ENCODE measurements at places on chromosomes 5 and 9.

GRCh38 chr9:22790329-22790728 lies 343.7 kb downstream of the DMRTA1 start:
- DNase-seq: no peak

DNA sequence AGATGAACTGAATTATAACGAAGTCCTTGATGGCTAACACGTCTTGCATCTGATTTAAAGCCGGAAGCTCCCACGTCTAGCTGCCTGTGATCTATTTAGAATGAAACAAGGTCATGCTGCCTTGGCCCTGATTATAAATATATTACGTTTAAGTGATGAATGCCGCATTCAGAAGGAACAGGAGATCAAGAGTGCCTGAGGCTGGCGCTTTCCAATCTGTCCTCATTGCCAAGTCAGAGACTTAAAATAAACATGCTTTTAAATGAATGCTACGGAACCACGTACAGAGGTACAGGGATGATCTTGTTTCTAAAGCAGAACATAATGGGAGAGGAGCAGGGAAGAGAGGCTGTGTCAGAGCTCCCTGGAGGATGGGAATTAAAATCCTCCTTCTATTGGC lies 292.8 kb downstream of the TLE1 start:
- no peak for DNase-seq

- DNase-seq: no peak
These were observed 277 bp downstream of the EIF4E1B start for GRCh38 chr5:176630681-176631222.

GRCh38 chr9:94528886-94529285 lies 26.0 kb upstream of the PCAT7 start:
- DNase-seq: no peak

DNA sequence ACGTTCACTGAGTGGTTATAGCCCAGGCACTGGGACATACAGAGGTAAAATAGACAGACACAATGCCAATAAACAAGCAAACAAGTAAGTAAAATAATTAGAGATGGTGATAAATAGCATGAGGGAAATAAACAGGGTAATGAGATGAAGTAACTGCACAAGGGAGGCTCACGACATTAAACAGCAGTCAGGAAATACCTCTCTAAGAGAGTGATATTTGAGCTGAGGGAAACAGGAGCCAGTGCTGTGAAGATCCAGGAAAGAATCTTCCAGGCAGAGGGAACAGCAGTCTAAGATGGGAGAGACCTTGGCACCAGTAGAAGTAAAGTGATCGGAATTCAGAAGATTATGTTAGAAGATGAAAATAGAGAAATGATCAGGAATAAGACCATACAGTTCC lies 279.4 kb downstream of the HINT1 start:
- DNase-seq: no peak

- DNase-seq: no peak
These were observed 6.7 kb upstream of the TNIP1 start for GRCh38 chr5:151087486-151087885.

DNA sequence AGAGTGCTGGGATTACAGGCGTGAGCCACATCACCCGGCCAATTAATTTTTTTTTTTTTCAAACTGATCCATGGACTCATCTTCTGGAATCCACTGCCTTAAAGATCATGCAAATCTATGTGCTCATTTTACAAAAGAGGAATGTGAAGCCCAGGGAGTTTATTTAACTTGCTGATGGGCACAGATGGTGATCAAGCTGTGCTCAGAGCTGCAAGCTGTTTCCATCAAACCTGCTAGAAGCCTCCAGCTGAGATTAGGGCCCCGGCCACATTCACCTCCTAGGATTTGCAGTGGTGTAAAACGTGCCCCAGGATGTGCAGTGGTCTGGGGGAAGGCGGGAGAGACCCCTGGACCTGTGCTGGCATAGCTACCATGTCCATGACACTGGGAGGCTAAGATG lies 56.1 kb upstream of the TUT7 start:
- no peak for DNase-seq

DNA sequence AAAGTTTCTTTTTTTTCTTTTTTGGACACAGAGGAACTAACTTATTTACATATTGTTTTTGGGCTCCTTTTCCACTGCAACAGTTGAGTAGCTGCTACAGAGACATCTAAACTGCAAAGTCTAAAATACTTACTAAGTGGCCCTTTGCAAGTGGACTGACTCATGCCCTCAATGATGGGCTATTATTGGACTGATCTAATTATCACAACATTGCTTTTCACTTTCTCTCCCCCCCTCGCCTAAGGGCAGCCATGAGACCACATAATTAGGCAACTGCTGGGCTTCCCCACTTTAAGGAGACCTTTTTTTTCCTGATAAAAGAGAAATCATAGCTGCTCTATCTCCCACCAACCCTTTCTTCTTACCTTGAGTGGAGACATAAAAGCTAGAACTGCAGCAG lies 47.0 kb downstream of the PLK2 start:
- DNase-seq: no peak

DNA sequence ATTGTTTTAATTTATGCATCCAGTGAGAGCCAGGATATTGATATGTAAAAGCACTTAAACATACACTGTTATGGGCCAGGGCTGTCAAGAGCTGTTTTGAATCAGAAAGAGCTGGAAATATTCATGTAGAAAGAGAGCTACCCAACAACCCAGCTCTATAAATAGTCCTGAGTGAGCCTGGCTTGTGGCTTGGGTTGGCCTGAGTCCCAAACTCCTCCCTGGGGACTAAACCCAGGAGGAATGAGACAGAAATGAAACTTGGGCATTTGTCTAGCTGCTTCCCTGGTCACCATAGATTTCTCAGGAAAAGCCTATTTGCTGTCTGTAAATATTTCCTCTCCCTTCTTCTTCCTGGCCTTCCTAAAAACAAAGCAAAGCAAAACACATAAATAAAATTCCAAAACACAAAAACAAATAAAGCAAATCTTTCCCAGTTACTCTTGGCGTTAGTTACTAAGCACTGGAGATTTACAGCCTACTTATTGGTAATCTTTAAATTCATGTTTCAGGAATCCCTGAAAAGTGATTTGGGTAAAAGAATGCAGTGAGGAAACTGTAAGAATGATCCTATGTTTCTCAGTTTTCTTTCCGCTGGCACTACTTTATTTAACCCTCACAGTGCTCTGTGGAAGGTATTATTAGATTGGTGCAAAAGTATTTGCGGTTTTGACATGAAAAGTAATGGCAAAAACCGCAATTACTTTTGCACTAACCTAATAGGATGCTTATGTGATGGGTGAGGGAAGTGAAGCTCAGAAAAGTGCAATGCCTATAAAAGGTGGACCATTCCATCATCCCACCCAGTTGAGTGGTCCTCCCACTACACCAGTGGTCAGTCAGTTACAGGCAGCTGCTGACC lies 111.8 kb downstream of the CARTPT start:
- no peak for DNase-seq

DNA sequence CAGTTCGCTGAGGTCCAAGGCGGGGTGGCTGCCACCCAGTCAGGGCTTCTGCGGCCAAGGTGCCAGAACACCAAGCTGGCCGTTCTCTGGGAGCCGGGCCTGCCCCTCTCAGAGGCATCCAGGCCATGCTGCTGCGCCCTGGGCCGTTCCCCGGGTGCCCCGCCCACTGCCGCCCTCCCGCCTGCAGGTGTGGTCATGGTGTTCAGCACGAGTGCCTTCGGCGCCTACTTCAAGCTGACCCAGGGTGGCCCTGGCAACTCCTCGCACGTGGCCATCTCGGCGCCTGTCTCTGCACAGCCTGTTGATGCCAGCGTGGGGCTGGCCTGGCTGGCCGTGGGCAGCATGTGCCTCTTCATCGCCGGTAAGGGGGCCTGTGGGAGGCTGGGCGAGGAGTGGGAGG lies 7.7 kb downstream of the SLC2A8 start:
- no peak for DNase-seq

DNA sequence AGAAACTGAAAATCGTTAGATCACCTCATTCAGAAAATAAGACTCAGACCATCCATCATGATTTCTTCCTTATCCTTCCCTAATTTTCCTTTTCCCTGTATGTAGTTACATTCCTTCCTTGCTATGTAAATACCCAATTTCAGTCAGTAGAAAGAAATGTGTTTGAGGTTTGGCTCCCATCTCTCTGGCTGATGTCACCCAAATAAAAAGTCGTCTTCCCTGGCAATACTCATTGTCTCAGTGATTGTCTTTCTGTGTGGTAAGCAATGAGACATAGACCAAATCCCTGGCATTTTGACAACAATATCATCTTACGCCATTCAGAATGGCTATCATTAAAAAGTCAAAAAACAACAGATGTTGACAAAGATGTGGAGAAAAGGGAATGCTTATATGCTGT lies 303.9 kb upstream of the EDIL3 start:
- DNase-seq: no peak

DNA sequence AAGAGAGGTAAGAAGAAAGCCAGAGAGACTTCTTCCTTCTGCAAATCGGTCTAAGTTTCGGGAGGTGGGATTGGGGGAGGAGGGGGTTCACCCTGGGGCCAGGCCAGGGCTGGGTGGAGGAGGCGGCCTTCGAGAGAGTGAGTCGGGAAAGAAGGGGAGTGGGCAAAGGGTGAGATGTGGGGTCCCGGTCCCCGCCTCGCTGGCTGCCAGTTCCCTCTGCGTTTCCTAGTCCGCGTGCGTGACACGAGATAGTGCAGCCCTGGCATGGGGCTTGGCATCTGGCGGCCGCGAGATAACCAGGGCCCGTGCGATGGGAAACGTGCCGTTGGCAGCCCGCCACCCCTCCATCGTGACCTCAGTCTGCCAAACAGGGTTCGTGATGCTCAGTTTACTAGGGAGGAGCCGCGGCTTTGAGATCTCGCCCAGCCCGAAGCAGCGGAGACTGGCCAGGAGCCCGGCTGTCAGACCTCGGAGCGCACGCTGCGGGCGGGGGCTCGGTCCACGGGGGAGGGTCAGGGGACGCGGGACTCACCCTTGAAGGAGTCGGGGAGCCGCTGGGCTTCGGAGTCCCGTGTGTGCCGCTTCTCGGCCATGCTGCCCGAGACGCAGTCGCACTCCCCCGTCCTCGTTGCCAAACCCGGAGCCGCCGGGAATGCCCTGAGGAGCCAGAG lies at the start of gene STOM:
Gene STOM, minus strand, starts transcription at position 656 of the 671 bp plus-strand sequence. Its CDS starts 63 bp downstream, at position 593.
- DNase-seq: no peak

GRCh38 chr5:75050415-75050814 lies 1.9 kb downstream of the GCNT4 start:
- no peak for DNase-seq

GRCh38 chr9:26919698-26920097 lies 27.1 kb upstream of the CAAP1 start:
- no peak for DNase-seq

GRCh38 chr5:17346811-17347210 lies 129.4 kb downstream of the BASP1 start:
- DNase-seq: no peak

DNA sequence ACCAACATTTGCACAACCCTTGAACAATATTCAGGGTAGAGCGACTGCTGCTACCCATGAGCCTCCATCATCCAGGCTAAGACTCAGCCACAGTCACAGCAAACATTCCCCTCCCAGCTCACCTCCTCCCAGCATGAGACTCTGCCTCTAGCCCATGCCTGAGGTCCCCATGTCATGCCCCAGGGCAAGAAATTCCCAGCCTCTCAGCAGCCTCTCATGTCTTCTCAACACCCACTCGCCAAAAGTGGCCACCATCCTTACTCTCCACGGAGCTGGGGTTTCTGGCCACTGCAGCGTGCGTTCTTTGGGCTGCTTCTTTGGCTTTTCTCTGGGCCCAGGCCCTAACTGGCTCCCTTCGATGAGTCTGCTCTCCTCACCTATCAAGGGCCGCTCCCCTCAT lies 82.2 kb downstream of the NSUN2 start:
- DNase-seq: no peak

- DNase-seq: no peak
These were observed 41.1 kb downstream of the LIX1 start for GRCh38 chr5:97101189-97101910.

GRCh38 chr9:77375956-77376532 lies 198.7 kb downstream of the VPS13A start:
- no peak for DNase-seq

DNA sequence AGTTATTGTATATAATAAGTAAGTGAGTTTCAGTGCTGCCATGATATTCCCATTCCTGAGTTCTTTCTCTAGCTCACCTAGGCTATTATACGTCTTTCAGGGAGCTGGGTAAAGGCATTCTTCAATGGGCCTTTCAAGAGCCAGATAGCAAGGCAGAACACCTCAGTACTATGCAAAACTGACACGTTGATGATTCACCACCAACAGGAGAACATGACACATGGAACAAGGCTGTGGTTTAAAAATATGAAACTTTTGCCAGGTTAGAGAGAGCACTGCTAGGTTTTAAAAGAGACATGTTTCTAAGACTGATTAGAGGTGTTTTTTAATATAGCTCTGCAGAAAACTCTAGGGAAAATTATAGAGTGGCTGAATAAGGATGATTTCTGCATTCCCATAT lies 95.9 kb downstream of the UGCG start:
- peak; percentile 37 for DNase-seq

- DNase-seq: no peak
These were observed 175.5 kb downstream of the GNA14 start for GRCh38 chr9:77472646-77473045.

- no peak for DNase-seq
These were observed 88.0 kb downstream of the DAP start for GRCh38 chr5:10673017-10673389.

- no peak for DNase-seq
These were observed 8.4 kb upstream of the SPATA31E1 start for GRCh38 chr9:87874304-87874623.

GRCh38 chr9:84059936-84060335 lies 79.3 kb downstream of the RMI1 start:
- no peak for DNase-seq

- peak; percentile 28 for DNase-seq
These were observed 29.8 kb upstream of the SEC16A start for GRCh38 chr9:136512651-136513071.

GRCh38 chr5:33035851-33036527 lies 324.9 kb downstream of the NPR3 start:
- no peak for DNase-seq

DNA sequence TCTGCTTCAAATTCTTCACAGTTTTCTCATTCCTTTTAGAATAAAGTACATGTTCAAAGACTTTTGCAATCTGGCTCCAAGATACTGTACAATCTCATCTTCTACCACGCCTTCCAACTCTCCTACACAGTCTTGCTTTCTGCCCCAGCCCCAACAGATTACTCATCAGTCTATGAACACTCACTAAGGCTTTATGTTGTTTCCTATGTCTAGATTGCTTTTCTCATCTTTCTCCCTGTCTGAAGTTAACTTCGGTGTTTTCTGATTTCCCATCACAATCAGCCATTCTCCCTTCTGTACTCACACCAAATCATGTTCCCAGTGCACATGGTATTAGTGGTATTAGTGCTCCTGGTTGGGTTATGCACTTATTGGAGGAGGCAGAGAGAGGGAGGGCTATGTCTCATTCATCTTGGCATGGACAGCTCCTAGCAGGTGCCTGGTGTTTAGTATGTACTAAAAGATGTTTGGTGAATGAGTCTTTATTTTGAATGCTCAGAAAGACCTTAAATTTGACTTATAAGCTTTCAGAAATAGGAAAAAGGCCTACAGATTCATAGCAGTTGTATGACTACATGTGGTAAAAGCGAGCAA lies 44.0 kb upstream of the ZNF608 start:
- DNase-seq: no peak

GRCh38 chr5:168244838-168245559 lies 46.4 kb upstream of the WWC1 start:
- DNase-seq: no peak
